ENCODE measurements at places on chromosomes 3 and 15.

GRCh38 chr15:62639432-62639831 lies 403.1 kb upstream of the TPM1 start:
- DNase-seq, result no peak

- DNase-seq, result no peak
Observed at GRCh38 chr3:55164876-55165275, 237.0 kb upstream of the LRTM1 start.

DNA sequence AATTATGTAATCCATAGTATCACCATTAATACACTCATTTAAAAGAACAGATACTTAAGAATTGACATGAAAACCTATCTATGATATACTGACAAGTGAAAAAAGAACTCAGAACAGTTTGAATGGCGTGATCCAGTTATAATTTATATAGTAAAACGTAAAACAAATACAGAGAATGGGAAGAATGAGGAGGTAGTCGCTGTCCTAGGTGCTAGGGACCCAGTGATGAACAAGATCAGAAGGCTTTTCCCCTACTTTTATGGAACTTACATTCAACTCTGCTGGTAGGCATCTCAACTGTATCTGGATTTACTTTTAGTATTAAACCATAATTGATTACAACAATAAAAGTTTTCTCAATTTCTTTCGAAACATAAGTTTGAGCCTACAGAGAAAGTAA lies 31.8 kb downstream of the GSK3B start:
- no peak for DNase-seq

DNA sequence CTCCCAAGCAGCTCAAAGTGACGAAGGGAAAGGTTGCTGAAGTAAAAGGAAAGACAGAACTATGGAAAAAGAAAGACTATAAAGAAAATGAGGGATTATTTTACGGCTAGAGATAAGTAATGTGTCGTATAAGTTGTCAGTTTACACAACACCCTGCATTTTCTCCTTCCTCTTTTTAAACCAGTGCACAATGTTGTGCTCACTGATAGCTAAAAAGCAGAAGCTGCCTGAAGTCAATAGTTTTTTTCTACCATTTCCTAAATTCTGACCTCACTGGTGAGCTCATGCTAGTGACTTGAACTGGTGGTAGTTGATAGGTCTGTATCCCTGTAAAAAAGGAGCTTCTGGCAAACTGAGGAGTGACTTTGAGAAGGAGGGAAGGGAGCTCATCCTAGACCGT lies 368.6 kb upstream of the GBE1 start:
- no peak for DNase-seq

DNA sequence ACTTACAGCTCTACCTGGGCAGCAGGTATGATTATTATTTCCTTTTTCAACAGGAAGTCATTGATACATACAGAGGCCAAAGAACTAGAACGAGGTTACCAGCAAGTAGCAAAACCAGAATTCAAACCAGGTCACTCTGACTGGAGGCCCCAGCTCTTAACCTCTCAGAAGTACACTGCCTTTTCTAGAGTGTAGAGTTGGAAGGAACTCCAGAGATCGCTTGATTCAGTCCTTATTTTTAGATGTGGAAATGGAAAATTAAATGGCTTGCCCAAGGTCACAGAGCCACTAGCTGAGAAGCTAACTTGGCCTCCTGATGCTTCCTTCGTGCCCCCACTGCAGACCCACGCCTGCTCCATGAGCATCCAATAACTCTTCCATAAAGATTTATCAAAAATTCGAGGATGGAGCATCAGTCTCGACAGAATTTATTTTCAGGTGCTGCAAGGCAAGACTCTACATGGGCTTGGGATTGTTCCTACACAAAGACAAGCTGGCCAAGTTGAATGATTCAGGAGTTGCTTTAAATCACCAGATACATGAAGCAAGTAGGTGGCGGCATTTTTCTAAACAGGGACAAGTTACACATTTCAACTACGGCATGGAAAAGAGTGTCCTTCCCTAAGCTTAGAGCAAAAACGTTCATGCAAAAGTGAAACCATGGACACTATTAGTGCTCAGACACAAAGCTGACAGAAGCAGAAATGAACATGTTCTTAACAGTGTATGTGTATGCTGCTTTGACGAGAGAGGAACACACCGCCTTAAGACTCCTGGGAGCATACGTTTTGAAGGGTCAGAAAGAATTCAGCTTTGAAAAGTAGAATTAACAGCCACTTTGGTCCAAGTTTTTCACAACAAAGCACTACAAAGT lies 235.7 kb downstream of the THRB start:
- DNase-seq, result no peak

- DNase-seq, result no peak
Observed at GRCh38 chr3:8900869-8901268, 62.4 kb downstream of the RAD18 start.

DNA sequence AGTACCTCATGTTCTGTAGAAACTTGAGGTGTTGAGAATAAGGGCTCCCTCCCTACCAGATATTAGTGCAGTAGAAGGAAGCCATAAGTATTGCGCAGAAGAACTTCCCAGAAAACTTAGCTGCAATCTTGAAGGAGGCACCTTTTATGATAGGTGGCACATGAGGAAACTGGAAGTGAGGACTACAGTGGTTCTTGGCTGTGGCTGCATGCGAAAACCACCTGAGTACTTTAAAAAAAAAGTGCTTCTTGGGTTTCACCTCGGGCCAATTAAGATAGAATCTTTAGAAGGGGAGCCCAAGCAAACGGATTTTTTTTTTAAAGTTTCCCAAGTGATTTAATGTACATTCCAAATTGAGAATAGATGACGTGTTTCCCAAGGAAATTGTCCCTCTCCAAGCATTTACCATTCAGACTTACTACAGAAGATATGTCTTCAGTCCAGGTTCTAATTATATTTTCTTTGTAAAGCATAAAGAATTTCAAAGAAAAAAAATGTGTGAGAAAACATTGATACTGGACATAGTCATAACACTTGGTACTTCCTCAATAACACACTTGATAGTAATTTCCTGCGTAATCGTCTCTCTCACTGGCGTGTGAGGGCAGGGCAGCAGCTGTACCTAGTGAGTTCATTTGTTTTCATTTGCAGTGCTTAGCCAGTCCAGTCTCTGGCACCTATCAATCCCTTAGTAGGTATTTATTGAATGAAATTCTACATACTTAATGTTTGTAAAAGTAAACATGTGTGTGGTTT lies 12.3 kb upstream of the NR1I2 start:
- no peak for DNase-seq

DNA sequence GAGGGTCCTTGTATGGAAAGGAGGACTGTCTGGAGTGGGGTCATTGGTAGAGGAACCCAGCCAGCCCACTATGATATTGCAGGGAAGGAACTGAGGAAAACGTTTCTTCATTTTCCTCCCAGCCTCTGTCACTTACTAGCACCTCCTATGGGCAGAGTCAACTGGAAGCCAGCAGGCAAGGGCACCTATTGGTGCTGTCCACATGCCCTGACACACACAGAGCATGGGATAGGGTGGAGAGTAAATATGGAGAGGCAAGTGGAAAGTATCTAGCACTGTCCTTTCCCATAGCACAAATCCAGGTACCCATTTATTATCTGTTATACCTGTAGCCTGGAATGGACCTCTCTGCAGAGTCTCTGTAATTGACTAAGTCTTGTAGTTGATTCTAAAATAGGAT lies 285.6 kb downstream of the WDR72 start:
- no peak for DNase-seq

GRCh38 chr15:68528626-68529290 lies 50.0 kb upstream of the CORO2B start:
- DNase-seq, result no peak

- DNase-seq, result no peak
Observed at GRCh38 chr3:42850263-42850662, 25.4 kb downstream of the CYP8B1 start.

GRCh38 chr15:40917585-40917984 lies 11.6 kb upstream of the DLL4 start:
- DNase-seq, result no peak

DNA sequence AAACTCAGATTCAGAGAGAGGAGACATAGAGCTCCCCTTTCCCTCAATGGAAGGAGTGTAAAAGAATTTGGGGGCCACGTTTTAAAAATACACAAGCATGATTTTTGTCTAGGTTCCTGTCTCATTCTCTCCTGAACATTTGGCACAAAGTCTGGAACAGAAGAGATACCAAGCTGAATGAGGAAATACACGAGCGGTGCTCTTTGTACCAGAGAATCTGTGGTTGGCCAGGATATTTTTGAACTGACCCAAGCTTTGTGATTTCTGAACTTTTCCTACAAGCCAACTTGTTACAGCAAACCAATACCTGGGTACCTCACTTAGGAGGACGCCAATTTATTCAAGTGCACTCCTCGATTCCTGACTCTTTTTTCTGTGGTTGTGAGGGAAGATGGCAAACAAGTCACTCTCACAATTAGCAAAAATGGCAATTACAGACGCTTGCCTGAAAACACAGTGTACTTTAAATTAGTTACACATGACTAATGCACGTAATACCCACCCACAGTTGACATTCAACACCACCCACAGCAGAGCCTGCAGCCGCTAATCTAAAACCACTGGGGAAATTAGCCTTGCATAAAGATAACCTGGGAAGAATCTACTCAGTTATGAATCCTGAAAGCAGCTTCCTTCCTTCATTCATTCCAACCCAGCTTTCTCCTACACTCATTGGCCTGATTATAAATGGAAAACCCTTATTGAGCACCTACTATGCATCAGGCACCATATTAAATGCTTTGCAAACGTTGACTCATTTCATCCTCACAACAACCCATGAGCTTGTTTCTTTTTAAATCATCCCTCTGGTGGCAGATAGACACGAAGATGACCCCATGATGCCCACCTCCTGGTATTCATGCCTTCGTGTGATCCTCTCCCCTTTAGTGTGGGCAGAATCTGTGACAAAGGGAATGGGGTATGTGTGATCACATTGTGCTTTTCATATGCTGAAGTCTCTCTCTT lies 293.5 kb downstream of the KBTBD8 start:
- DNase-seq, result no peak

DNA sequence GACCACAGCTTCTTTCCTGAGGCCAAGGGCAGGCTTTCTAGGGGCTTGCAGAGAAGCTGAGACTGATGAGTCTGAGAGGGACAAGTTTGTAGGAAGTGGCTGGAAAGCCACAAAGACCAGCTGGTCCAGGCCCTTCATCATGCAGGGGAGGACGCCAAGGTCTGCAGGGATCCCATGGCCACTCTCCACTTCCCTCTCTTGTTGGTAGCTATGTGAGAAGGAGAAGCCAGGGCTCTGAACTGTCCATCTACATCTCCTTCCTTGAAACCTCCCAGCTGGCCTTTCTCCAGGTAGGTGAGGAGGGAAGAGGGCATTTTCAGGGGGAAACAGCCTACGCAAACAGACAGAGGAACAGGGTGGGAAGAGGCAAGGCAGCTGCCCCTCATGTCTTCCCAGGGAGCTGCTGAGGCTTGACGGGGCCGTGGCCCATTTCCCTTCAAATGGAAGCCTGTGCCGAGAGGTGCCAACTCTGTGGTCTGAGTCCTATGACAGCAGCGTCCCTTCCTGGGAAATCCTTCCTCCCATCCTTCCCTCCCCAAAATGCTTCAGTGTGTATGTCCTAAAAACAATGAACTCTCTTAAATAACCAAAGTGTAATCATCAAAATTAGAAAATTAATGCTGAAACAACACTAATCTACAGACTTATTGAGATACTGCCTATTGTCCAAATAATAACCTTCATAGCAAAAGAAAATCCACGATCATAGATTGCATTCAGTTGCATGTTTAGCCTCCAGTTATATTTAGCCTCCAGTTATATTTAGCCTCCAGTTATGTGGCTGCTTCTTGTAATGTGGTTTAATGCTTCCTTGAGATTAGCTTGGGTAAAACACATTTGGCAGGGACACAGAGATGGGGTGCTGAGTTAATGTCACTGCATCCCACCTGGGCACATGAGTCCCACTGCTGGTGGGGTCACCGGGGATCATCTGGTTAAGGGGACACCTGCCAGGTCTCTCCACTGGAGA lies 36.0 kb downstream of the GNB5 start:
- no peak for DNase-seq

- DNase-seq, result no peak
Observed at GRCh38 chr15:57223345-57223744, 153.0 kb upstream of the CGNL1 start.

GRCh38 chr3:160557571-160557970 lies 7.8 kb downstream of the KPNA4 start:
- DNase-seq, result no peak

DNA sequence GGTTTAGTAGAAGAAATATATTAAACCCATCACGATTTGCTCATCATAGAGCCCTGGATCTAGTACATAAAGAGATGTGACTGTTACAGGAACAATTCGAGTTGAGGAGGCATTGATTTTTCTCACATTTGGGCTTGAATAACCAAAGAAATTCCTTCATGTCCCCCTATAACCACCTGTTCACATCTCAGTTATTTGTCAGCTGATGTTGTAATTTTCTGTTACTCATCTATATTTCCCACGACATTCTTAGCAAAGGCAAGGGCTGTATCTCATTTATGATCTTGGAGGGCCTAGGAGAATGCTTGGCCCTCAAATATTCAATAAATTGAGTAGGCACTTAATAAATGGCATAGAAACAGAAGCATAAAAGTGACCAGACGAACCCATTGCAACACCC lies 36.4 kb upstream of the GYG1 start:
- no peak for DNase-seq

DNA sequence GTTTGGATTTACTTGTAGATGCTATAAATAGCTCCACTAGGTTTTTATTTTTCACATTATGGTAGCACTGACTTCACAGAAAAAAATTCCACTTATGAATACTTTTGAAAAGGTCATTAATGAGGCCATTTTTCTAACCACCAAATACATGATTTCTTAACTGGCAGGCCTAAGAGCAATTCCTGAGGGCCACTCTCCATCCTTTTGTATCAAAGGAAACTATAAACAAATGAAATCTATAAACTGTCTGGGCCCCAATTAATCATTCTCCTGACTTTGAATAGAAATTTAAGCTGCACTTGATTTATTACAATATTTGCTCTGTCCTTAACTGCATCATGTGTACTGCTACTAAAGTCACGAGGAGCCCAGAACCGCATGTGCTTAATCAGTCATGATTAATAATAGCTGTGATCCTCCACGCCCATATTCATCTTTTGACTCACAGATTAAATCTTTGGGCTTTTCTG lies 25.1 kb upstream of the MTMR10 start:
- no peak for DNase-seq

- DNase-seq, result no peak
Observed at GRCh38 chr3:150740733-150741496, 22.1 kb downstream of the SIAH2 start.

DNA sequence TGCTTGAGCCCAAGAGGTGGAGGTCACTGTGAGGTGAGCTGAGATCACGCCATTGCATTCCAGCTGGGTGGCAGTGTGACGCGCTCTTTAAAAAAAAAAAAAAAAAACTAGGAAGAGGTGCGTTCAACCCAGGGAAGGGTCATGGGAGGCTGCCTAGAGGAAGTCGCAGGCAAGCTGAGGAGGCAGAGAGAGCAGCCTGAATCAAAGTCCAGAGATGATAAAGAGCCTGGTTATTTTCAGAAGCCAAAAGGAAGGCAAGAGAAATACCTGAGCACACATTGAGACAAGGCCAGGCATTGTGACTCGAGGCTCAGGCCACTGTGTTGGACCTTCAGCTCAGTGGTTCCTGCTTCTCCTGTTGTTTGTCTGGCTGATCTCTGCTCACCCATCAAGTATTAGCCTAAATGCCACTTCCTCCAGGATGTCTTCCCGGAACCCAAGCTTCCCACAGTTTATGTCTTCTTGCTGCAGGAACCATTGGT lies 16.1 kb upstream of the GCNT3 start:
- no peak for DNase-seq

GRCh38 chr3:58129041-58129770 lies 81.6 kb downstream of the DNASE1L3 start:
- no peak for DNase-seq

GRCh38 chr3:44128057-44128775 lies 113.5 kb upstream of the TOPAZ1 start:
- DNase-seq, result no peak
